Foreskin keratinocyte (primary cell): ENCODE measurements at places on chromosomes 16 and 17. TPM values are rescaled to one million over a fixed set of nuclear protein-coding genes. Genes with fewer than 3 reads are reported as not detected.

HSPB9 gene
- not detected in 2 replicates for total RNA-seq

MFAP4 gene
- total RNA-seq: not detected in 2 replicates

C16orf46 gene
- 0.24 and 0.25 TPM in 2 replicates for total RNA-seq

MYOCD gene
- total RNA-seq: 0.07 TPM in 1 of 2 replicates, not detected in the other

CHST4 gene
- 0.11 TPM in 1 of 2 replicates, not detected in the other for total RNA-seq

STAT3 gene
- total RNA-seq: 76.6 and 77.7 TPM in 2 replicates

IGF2BP1 gene
- total RNA-seq: 0.03 TPM in 1 of 2 replicates, not detected in the other

WFDC1 gene
- not detected in 2 replicates for total RNA-seq

CLEC19A gene
- total RNA-seq: not detected in 2 replicates

ABCA5 gene
- total RNA-seq: 7.4 and 8.1 TPM in 2 replicates

SEBOX gene
- not detected in 2 replicates for total RNA-seq

TOM1L2 gene
- total RNA-seq: 28.2 and 32.3 TPM in 2 replicates

VASN gene
- total RNA-seq: 1.8 and 2.3 TPM in 2 replicates

TENT4B gene
- total RNA-seq: 11.5 and 13.3 TPM in 2 replicates

CCR7 gene
- total RNA-seq: not detected in 2 replicates

AATK gene
- 0.14 and 0.18 TPM in 2 replicates for total RNA-seq

NOTUM gene
- total RNA-seq: not detected in 2 replicates

SLC13A5 gene
- total RNA-seq: 0.74 and 1.4 TPM in 2 replicates

HSD17B1 gene
- 6.4 and 6.5 TPM in 2 replicates for total RNA-seq

GPR142 gene
- total RNA-seq: not detected in 2 replicates

CD300H gene
- total RNA-seq: not detected in 2 replicates

SLFN13 gene
- 2.8 and 3.7 TPM in 2 replicates for total RNA-seq

QRICH2 gene
- 1.5 and 2.1 TPM in 2 replicates for total RNA-seq

TP53TG3 gene
- total RNA-seq: not detected in 2 replicates

TPPP3 gene
- total RNA-seq: 0.07 TPM in 1 of 2 replicates, not detected in the other

PRSS8 gene
- 50.2 and 54.2 TPM in 2 replicates for total RNA-seq

CDH5 gene
- 0.04 TPM in 1 of 2 replicates, not detected in the other for total RNA-seq

MYH10 gene
- total RNA-seq: 51.2 and 57.9 TPM in 2 replicates

ANKRD40 gene
- total RNA-seq: 35.6 and 38.8 TPM in 2 replicates

STAT5A gene
- total RNA-seq: 1.2 and 1.3 TPM in 2 replicates

ZPBP2 gene
- not detected in 2 replicates for total RNA-seq

XYLT1 gene
- total RNA-seq: 11.5 and 21.9 TPM in 2 replicates

TBC1D3L gene
- total RNA-seq: 1.9 and 2.0 TPM in 2 replicates

SLC47A1 gene
- 1.8 and 2.0 TPM in 2 replicates for total RNA-seq
